ENCODE measurements at places on chromosomes 1 and 21. TPM values are rescaled to one million over a fixed set of nuclear protein-coding genes. Genes with fewer than 3 reads are reported as not detected.

Gene NFASC
- total RNA-seq = 0.21 TPM

Gene NR5A2
- not detected for total RNA-seq

Gene ABCG1
- 3.1 TPM for total RNA-seq

Gene GPR153
- total RNA-seq = 0.39 TPM

Gene RBP7
- not detected for total RNA-seq

Gene CDA
- total RNA-seq = not detected

Gene OBSCN
- 60.0 TPM for total RNA-seq

Gene CELA3A
- not detected for total RNA-seq

Gene ADORA1
- total RNA-seq = not detected

Gene OR2T1
- total RNA-seq = not detected

Gene RPE65
- total RNA-seq = not detected

Gene LCE2B
- not detected for total RNA-seq

Gene PRCC
- 54.0 TPM for total RNA-seq

Gene KDF1
- total RNA-seq = not detected

Gene ATP8B2
- total RNA-seq = 64.3 TPM

Gene ANXA9
- total RNA-seq = 0.19 TPM

Gene GPR137B
- 10.1 TPM for total RNA-seq

Gene SPATA46
- total RNA-seq = not detected

Gene C8A
- total RNA-seq = not detected

Gene RNU1-3
- total RNA-seq = 2,371 TPM

Gene NR1I3
- not detected for total RNA-seq

Gene DDI2
- total RNA-seq = 28.3 TPM

Gene SLC1A7
- total RNA-seq = not detected

Gene AMY2B
- total RNA-seq = 14.6 TPM

Gene DMBX1
- 0.43 TPM for total RNA-seq

Gene S100B
- total RNA-seq = not detected

Gene KRTAP19-1
- total RNA-seq = not detected

Gene AMY1C
- not detected for total RNA-seq

Gene RAB3GAP2
- 50.1 TPM for total RNA-seq

Gene MOV10
- total RNA-seq = 59.3 TPM

Gene OR2AJ1
- total RNA-seq = not detected

Gene SLC45A1
- total RNA-seq = 0.42 TPM

Gene AMPD1
- total RNA-seq = not detected

Gene ZNF593OS
- not detected for total RNA-seq

Gene GPR52
- 3.3 TPM for total RNA-seq

Gene BEND5
- total RNA-seq = 0.35 TPM

Gene AKNAD1
- total RNA-seq = not detected

Gene FMO3
- not detected for total RNA-seq

Gene RGS13
- total RNA-seq = not detected

Gene PALMD
- not detected for total RNA-seq

Measured in activated T-helper 17 cell treated with anti-CD3 and anti-CD28 coated beads, Interleukin-2, amount 50 U/mL, for 72 hours (primary cell).